ENCODE measurements at places on chromosomes 12 and 14.

- DNase-seq, result no peak
These were observed 41.1 kb downstream of the RPS29 start for GRCh38 chr14:49545071-49545470.

GRCh38 chr12:65510584-65511050, 232.1 kb downstream of the MSRB3 start:
- DNase-seq, result no peak

DNA sequence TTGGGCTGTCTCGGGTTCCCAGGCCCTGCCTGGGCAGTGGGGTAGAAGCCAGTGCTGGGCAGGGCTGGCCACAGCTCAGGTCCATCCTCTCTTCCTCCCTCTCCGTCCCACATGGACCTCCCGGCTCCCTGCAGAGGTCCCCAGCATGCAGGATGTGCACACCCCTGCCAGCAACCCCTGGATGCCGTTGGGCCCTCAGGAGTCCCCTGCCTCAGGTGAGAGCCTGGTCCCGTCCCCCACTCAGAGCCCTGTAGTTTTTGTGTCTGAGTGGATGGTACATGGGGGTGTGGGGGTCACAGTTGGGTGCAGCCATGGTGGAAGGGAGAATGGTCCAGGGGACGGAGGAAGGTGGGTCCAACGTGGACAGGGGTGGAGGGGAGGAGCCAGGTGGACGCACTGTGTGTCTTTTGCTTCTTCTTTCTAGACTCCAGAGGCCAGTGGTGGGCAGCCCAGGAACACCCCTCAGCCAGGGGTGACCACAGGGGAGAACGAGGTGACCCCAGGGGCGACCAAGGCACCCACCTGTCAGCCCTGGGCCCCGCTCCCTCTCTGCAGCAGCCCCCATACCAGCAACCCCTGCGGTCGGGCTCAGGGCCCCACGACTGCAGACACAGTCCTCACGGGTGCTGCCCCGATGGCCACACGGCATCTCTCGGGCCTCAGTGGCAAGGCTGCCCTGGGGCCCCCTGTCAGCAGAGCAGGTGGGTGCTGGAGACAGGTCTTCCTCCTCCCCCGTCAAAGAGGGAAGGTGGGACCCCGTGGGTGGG, 21.7 kb downstream of the PAPLN start:
- no peak for DNase-seq

DNA sequence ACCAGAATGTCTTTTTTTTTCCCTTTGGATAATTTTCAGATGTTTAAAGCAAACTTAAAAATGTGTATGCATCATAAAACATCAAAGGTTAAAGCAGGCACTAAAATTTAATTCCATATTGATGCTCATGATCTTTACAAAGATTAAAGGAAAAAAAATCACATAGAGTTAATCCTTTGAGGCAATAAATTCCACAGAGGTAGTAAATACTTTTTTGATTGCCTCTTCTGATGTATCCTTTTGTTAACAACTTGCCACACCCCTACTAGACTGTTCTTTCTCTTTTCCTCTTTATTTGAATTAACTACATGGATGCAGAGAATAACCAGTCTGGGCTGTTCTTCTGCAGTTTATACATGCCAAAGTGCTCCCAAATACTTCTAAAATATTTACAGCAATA, 45.2 kb upstream of the KCNJ8 start:
- DNase-seq, result no peak

DNA sequence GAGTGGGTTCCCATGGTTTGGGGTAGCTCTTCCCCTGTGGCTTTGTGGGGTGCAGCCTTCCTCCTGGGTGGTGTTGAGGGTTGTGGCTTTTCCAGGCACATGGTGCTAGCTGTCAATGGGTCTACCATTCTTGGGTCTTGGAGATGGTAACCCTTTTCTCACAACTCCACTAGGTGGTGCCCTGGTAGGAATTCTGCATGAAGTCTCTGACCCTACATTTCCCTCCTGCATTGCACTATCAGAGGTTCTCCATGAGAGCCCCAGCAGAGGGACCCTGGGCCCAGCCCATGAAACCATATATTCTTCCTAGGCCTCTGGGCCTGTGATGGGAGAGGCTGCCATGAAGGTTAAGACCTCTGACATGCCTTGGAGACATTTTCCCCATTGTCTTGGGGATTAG, 1093.3 kb downstream of the SLC16A7 start:
- DNase-seq, result no peak

- DNase-seq, result no peak
These were observed 9.6 kb upstream of the PLEK2 start for GRCh38 chr14:67421356-67422224.

- no peak for DNase-seq
These were observed 10.6 kb upstream of the PUS1 start for GRCh38 chr12:131918311-131919050.

DNA sequence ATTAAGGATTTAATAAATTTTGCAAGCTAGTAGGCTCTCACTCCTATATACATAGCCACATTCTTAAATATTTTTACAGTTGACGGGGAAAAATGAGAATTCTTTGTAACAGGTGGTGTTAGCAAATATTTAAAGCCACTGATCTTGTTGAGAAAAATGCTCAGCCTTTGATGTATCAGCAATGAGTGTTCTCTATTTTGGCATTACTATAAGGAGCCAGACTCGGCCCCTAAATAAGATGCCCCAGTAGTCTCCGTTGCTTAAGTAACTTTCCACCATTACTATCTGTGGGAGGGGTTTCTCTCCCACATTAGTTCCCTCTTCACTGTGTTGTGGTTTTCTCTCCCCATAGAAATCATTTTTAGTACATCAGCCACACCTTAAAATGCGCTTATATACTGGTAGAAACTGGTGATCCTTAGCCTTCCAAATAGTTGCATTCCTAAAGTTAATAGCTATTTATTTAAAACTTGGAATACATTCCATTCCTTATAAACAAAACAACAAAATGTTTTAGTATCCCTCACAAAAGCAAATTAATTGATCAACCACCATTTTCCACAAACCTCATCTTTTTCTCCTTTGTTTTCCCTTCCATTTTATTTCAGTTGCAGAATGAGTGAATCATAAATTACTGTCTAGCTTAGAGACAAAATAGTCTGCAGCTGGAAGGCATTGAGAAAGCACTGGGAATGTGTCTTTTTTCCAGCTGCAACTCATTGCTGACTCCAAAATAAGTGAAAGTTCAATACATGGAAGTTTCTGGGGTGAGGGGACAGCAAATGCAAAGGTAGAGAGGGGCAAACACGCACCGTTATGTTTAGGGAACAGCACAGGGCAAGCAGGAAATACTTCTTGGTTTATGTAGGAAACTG, 84.7 kb upstream of the FERMT2 start:
- no peak for DNase-seq

GRCh38 chr14:76252471-76252870, 100.7 kb downstream of the GPATCH2L start:
- DNase-seq, result no peak

- no peak for DNase-seq
These were observed 22.3 kb downstream of the FBLN5 start for GRCh38 chr14:91925001-91925726.

GRCh38 chr14:86780876-86781510, 1212.0 kb downstream of the GALC start:
- no peak for DNase-seq

- no peak for DNase-seq
These were observed 34.1 kb downstream of the IL31 start for GRCh38 chr12:122139941-122140340.

GRCh38 chr14:89640141-89640540, 223.1 kb upstream of the FOXN3 start:
- no peak for DNase-seq

DNA sequence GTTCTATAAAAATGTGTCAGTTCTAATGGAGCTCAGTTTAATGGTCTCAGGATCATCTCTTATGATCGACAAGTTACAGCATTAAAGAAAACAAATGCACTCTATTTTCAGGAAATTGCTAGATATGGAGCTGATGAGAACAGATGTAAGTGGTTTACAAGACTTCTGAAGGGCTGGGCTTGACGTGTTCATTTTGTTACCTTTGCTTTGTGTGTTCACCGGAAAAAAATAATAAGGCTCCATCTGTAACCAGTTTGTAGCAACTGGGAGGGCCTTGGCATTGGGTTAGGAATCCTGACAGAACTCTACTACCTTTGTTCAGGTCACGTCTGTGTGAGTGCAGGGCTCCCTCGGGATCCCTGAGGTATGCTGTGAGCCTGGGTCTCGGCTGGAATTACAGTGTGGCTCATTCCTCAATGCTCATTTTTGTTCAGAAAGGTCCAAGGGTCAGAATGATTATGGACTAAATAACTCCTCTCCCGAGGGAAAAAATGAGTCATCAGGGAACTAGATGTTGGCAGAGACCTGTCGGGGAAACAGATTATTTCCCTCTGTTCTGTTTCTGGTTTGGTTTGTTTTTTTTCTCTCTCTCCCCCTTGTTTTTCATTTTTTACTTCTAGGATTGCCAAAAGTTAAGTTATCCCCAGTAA, 158.0 kb downstream of the SLC5A8 start:
- DNase-seq, result no peak

DNA sequence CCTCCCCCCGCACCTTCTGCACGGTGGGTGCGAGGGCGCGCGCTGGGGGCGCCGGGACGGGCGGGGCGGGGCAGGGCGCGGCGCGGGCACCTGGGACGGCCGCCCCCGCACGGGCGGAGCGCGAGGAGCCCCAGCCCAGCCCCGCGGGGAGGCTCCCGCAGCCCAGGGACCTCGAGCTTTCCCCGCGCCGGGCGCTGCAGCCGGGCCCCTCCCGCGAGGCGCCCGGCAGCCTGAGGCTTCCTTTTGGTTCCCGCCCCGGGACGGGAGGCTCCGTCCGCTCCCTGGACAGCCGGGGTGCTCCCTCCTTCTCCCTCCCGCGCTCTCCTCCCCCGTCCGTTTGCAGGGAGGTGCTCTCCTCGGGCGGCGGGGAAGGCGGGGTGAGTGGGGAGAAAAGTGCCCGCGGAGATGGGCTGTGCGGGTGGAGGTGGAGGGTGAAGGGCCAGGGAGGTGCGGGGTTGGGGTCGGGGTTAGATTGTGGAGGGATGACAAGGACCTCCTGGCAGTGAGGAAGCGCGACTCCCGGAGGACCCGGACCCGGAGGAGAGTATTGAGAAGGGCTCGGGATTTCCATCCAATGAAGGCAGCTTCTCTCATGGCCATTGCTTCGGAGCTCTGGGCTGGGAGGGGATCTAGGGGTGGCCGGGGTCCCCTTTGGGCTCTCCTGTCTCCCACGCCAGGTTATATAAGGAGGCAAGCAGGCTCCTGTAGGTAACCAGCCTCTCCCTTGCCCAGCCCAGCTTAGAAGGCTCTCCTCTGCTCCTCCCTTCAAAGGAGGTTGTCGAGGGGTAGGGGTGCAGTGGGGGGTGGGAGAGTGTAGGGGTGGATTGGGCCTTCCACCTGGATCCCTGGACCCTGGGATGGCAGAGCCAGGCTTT, 645 bp downstream of the JDP2 start:
- DNase-seq, result peak; percentile 7

- no peak for DNase-seq
These were observed 1.8 kb downstream of the PRORP start for GRCh38 chr14:35124127-35124526.

DNA sequence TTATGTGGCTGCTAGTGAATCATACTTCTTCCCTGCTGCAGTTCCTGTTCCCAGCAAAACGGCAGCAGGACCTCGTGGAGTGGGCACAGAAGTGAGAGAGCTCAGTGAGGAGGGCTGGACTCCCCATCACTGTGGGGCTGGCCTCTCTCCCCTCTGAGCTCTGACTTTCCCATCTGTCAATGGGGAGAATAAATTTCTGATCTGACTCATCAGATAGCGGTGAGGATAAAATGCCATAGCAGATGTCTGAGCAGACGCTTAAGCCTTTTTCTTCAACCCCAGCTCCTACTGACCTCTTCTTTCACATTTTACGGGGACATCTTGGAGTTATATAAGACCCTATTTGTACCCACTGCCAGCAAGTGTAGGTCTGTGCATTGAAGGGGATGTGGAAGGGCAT, 116.6 kb downstream of the CRACR2A start:
- DNase-seq, result no peak

DNA sequence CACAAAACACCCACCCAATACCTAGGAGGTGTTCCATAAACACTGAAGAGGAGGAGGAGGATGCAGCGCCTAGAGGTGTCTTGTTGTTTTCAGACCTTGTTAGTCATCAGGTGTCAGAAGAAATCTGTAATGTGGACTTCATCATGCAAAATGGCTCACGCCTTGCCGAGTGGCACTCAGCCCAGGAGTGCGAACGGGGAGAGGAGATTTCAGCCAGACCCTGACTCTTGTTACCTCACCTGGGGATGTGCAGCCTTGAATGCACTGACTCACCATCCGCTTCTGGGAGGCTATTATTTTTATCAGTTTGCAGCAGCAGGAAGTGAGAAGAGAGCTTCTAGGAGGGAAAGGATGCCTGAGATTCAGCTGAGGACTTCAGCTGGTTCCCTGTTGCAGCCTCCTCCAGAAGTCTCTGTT, 48.2 kb upstream of the PLXNC1 start:
- no peak for DNase-seq

DNA sequence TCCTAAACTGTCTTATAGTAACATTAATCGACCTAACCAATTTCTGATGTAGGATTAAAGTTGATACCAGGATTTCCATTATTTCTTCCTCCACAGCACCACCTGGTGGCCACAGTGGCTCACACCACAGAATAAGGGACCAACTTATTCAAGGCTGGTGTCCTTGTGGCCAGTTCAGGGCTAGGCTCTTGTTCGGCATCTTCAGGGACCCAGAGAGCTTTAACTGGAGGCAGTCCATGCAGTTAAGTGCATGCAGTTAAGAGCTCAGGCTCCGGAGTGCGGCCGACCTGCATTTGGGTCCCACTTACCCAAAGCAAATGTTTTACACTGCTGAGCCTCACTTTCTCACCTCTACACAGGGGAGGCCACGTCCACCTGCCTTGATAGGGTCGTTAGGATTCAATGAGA, 42.0 kb upstream of the GPR68 start:
- peak; percentile 56 for DNase-seq

- DNase-seq, result no peak
These were observed 12.4 kb downstream of the KTN1 start for GRCh38 chr14:55592436-55592835.

- DNase-seq, result no peak
These were observed 178.4 kb downstream of the KCNA5 start for GRCh38 chr12:5222011-5222461.

DNA sequence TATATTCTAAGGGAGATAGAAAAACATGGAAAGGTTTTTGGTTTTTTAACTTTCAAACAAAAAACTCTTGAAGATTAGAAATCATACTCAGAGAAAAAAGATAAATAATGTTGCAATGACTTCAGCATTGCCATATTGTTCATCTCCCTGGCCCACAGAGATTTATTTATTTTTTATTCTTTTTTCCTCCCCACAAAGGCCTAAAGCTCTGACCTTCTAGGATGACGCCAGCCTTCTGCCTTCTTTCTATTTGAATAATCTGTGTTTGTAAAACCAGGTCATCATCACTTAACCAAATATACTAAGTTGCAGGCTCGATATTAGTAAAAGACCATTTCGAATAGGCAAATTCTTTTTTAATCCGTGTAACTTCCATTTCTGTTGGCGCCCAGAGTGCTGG, 4.4 kb upstream of the DCP1B start:
- DNase-seq, result no peak

GRCh38 chr12:27981874-27982273, 9.3 kb upstream of the PTHLH start:
- no peak for DNase-seq

DNA sequence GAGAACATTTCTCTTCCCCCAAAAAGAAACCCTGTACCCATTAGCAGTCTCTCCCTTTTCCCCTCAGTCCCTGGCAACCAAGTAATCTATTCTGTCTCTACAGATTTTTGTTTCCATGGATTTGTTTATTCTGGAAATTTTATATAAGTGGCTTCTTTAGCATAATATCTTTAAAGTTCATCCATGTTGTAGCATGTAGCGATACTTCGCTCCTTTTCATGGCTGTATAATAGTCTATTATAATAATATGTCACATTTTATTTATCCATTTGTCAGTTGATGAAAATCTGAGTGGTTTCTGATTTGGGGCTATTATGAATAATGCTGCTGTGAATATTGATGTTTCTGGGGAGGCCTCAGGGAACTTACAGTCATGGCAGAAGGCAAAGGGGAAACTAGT, 12.8 kb upstream of the MYO1H start:
- no peak for DNase-seq

All from stimulated activated CD4-positive, alpha-beta T cell treated with anti-CD3 and anti-CD28 coated beads, Interleukin-15, amount 100 ng/mL, for 48 hours (primary cell).